SJSA1 (cell line): ENCODE measurements at places on chromosomes 6 and 20. TPM values are rescaled to one million over a fixed set of nuclear protein-coding genes. Genes with fewer than 3 reads are reported as not detected.

DNA sequence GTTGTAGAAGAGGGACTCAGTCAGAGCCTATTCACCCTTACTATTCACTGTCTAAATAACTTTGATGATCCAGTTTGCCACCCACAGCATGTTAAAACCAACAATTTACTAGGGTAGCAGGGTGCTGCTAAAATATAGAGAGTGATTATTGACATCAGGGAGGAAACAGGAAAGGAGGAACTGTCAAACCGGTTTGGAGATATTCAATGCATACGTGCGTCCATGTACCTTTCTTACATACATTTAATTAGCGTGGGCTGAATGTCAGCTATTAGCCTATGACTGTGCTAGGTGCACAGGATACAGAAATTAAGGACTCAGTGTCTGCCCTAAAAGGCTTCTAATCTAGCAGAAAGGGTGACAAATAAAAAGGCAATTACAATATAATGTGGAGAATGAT is 57.2 kb downstream of the IL20RA start:
- no peak for DNase-seq
- H3K4me1 ChIP-seq: no peaks in the 10 kb centered on the region
- H3K4me3 ChIP-seq: no peak overlapping the region
- no peaks in the 10 kb centered on the region for H3K36me3 ChIP-seq
- peaks cover 34% of the 10 kb centered on the region for H3K27me3 ChIP-seq

DNA sequence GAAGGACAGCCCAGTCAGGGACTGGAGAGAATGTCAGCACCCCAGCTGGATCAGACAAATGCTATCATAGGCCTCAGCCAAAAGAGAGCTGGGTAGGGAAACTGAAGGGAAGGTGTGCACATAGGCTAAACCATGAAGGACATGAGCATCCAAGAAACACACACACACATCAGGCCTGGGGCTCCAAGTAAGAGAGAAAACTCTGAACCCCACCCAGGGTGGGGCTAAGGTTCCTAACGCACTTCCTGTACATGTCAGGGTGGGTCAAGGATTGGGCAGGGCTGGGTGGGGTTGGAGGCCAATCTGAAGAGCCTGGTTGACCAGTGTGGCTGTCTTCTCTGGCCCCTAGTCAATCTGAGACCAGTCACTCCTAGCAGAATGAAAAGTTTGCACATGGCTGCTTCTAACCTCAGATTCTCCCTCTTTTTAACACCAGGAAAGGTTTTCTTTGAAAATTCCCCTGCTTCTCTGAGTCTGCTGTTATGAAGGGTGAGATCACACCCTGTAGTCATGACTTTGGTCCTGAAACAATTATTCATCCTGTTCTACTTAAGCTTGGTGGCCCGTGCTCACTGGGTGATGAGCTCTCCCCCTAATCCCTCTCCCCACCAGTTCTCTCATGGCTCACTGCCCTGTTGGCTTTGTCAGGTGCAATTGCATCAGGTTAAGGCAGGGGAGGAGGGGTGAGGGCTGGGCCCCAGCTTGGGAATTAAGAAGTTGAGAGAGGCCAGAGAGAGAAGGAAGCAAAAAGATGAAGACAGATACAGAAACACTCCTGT is 88.4 kb downstream of the MAFB start:
- no peaks in the 10 kb centered on the region for H3K36me3 ChIP-seq
- DNase-seq: no peak
- no peak overlapping the region for H3K4me3 ChIP-seq

DNA sequence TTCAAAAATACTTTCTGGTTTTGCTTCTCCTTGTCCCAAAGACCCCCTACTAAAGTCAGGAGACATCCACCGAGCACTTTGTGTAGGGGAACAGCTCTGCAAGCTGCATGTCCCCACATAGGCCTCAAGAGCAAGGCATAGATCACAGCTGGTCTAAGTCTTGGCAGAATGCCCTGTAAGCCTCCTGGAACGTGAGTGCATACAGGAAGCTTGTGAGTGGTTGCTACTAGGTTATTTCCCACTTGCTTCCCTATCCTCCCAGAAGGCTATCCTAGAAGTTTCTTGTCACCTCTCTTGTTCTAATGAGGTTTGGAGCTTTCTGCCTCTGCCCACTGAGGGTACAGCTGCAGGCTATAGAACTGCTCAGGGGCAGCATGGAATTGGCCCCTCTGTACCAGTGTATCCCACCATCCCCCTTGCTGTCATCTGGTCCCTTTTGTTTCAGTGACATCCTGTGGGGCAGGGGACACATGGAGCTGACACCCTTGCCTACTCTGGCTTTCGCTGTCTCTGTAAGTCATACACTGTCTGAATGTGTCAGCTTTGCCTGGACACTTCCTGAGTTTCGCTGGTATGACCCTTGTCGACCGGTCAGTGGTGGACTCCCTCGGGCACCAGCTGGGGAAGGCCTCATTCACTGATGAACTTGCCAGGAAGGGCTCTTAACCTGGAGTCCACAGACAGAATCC is 35.6 kb upstream of the KCNK16 start:
- no peaks in the 10 kb centered on the region for H3K27me3 ChIP-seq
- H3K36me3 ChIP-seq: no peaks in the 10 kb centered on the region
- DNase-seq: no peak

GRCh38 chr6:149852180-149852579 is 12.0 kb downstream of the LRP11 start:
- H3K27ac ChIP-seq: peak overlapping the region; percentile 98
- peak; percentile 70 for DNase-seq
- H3K36me3 ChIP-seq: peaks cover 31% of the 10 kb centered on the region

DNA sequence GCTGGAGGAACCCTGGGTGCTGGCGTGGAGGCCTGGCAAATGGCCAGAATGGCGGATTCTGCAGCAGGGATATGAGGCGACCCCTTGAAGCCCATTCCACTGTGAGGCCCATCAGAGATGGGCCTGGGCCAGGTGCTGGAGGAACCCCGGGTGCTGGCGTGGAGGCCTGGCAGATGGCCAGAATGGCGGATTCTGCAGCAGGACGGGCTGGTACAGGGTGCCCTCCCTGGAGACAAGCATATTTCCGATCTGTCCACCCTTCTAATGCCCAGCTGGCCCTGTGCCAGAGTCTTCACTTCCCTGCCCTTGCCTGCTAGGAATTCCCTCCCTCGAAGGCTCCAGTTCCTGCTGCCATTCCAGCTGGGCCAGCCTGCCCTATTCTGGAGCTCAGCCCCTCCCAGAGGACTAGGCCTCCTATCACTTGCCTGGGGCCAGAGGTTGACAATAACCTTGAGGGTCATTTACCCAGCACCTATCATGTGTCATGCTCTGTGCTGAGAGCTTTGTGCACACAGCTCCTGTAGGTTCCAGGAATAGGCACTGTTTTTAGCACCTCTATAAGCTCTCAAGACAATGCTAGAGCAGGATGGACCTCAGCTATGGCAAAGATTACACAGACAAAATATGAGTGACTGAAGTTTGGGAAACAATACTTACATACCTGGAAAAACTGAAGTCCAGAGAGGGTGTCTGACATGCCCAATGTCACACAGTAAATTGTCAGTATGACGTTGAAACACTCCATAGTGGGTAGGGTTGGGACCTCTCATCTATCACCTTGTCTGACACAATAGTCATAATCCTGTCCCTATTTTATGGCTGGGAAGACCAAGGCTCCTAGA is 21.4 kb downstream of the SUN5 start:
- H3K27me3 ChIP-seq: no peaks in the 10 kb centered on the region
- H3K36me3 ChIP-seq: no peaks in the 10 kb centered on the region
- H3K4me1 ChIP-seq: peaks cover 35% of the 10 kb centered on the region
- H3K27ac ChIP-seq: no peak overlapping the region

GRCh38 chr6:92647630-92648029 is 771.7 kb downstream of the EPHA7 start:
- no peak for DNase-seq
- H3K4me1 ChIP-seq: no peaks in the 10 kb centered on the region
- H3K36me3 ChIP-seq: no peaks in the 10 kb centered on the region
- no peak overlapping the region for H3K27ac ChIP-seq
- no peak overlapping the region for H3K4me3 ChIP-seq
- no peaks in the 10 kb centered on the region for H3K27me3 ChIP-seq

DNA sequence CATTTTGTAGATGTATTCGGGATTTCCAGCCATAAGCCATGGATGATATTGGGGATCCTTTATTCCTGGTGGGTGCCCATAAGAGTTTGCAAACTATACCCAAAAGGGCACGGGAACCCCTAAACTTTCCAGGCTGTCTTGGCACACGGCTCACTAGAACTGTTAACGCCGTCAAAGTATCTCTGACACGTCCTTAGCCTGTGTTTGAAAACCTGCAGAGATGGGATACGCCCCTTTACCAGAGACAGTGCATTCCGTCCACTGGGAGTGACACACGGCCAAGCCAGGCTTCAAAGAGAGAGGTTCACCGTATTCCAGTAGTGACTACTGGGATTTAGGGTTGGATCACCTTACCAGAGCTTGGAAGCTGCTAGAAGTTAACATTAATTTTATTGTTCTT is 95.0 kb downstream of the THBS2 start:
- H3K4me3 ChIP-seq: no peak overlapping the region
- H3K36me3 ChIP-seq: peaks cover 50% of the 10 kb centered on the region
- H3K27ac ChIP-seq: no peak overlapping the region
- H3K4me1 ChIP-seq: peaks cover 37% of the 10 kb centered on the region

- DNase-seq: peak; percentile 88
- no peaks in the 10 kb centered on the region for H3K36me3 ChIP-seq
- no peak overlapping the region for H3K4me3 ChIP-seq
These were observed 200.9 kb downstream of the EDN1 start for GRCh38 chr6:12490904-12491571.

- H3K4me1 ChIP-seq: no peaks in the 10 kb centered on the region
- no peak overlapping the region for H3K4me3 ChIP-seq
- H3K27me3 ChIP-seq: no peaks in the 10 kb centered on the region
- no peak for DNase-seq
- H3K36me3 ChIP-seq: peaks cover 55% of the 10 kb centered on the region
These were observed 144.2 kb downstream of the REV3L start for GRCh38 chr6:111338843-111339242.

DNA sequence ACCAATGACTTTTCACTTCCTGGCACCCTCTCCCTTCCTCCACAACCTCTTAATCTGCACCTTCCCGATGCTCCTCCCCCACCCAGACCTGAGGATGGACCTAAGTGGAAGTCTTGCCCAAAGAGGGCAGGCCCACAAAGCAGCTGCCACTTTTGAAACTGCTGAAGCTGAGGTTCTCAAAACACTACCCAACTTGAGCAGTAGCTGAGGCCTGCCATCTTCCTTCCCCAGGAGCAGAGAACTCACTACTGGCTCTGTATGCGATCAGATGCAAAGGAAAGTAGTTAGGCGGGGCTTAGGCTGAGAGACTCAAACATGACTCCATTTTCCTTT is 1.5 kb downstream of the HM13 start:
- peaks cover 37% of the 10 kb centered on the region for H3K36me3 ChIP-seq
- H3K4me1 ChIP-seq: peaks cover 14% of the 10 kb centered on the region
- DNase-seq: no peak
- H3K27me3 ChIP-seq: no peaks in the 10 kb centered on the region
- H3K27ac ChIP-seq: no peak overlapping the region

- H3K4me1 ChIP-seq: peaks cover 16% of the 10 kb centered on the region
- H3K27ac ChIP-seq: no peak overlapping the region
- H3K36me3 ChIP-seq: no peaks in the 10 kb centered on the region
These were observed 4.7 kb downstream of the GTSF1L start for GRCh38 chr20:43722153-43722505.

DNA sequence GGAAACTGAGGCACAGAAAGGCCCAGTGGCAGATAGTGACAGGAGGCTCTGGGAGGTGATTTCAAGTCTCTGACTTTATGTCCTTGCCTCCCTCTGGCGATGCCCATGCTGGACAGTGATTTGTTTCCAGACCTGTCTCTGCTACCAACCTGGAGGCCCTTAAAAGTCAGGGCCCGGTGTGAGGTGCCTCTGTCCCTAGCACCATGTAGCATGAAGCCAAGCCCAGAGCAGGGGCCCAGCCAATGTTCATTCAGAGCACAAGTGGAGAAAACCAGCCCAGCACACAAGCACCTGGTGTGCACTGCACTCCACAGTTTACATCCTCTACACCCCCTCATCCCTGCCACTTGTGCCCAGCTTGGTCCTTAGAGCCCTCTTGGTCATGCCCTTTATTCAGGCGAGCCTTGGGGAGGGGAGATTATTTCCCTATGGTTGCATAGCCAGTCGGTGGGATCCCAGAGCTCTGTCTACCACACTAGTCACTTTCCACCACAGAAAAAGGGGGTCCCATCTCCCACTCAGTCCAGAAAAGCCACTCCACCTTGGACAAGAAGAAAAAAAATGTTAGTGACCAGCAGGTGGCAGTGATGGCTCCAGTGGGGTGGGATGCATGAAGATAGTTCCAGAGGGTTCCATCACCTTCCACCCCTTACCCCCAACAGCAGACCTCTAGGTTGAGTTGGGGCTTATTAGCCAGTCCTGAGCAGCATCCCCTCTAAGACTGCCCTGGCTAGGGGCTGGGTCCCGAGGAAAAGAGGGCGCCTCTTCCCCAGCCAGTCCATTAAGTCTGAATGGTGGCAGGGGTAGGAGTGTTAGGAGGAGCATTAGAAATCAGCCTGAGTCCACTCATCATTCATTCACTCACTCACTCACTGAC is 30.9 kb downstream of the KIAA1755 start:
- H3K4me1 ChIP-seq: no peaks in the 10 kb centered on the region
- H3K36me3 ChIP-seq: no peaks in the 10 kb centered on the region
- no peaks in the 10 kb centered on the region for H3K27me3 ChIP-seq
- H3K4me3 ChIP-seq: no peak overlapping the region

DNA sequence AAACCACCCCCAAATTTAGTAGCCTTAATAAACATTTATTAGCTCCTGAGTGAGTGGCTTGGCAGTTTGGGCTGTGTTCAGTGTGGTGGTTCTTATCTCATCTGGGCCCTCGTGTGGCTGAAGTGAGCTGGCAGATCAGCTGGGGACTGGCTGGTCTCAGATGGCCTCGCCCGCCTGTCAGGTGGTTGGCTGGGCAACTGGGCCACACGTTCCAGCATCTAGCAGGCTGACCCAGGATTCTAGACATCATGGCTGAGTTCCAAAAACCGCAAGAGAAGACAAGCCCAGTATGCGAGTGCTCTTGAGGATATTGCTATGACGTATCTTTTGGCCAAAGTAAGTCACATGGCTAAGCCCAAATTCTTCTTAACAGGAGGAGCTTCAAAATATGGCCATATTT is 28.9 kb downstream of the EIF2S2 start:
- no peaks in the 10 kb centered on the region for H3K27me3 ChIP-seq
- H3K4me3 ChIP-seq: no peak overlapping the region
- H3K27ac ChIP-seq: no peak overlapping the region
- DNase-seq: no peak
- H3K36me3 ChIP-seq: peaks cover 87% of the 10 kb centered on the region

DNA sequence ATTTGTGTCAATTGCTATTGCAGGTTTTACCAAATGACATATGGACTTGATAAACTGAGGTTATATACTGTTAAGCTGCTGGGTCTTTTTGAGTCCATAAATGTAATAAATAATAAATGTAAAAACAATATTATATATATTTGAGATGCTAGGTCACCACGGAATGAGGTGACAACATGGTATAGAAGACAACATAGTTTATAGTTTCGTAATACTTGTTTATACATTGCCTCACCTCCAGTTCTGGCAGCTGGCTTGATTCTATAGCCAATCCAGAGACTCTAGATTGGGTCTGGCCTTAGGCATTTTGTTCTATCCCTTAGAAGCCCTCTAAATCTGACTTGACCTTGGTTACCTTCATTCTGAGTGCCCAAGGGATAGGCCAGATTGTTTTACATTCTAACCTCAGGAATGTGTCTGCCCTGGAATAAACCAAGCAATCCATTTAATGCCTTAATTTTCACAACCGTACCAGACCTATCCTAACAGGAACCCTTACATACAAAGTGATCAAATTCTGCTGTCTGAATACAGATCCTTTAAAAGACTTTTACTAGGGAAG is 61.5 kb upstream of the STXBP5 start:
- no peaks in the 10 kb centered on the region for H3K36me3 ChIP-seq
- no peak overlapping the region for H3K4me3 ChIP-seq
- H3K4me1 ChIP-seq: no peaks in the 10 kb centered on the region

The RAET1L gene
- total RNA-seq: not detected in 2 replicates

The RIPOR2 gene
- total RNA-seq: 4.5 and 6.2 TPM in 2 replicates

The OTOR gene
- total RNA-seq: not detected in 2 replicates

The RNF144B gene
- 5.1 and 8.1 TPM in 2 replicates for total RNA-seq

The METTL24 gene
- 0.58 TPM in 1 of 2 replicates, not detected in the other for total RNA-seq

The TSPYL1 gene
- 58.7 and 65.1 TPM in 2 replicates for total RNA-seq

The VWA7 gene
- total RNA-seq: not detected in 2 replicates

The PLCB1 gene
- total RNA-seq: 3.9 and 10.0 TPM in 2 replicates
